OCI-LY7 (cell line): ENCODE measurements at places on chromosomes 3 and 15.

GRCh38 chr15:42012241-42012640, 8.6 kb downstream of the PLA2G4E start:
- DNase-seq: no peak

DNA sequence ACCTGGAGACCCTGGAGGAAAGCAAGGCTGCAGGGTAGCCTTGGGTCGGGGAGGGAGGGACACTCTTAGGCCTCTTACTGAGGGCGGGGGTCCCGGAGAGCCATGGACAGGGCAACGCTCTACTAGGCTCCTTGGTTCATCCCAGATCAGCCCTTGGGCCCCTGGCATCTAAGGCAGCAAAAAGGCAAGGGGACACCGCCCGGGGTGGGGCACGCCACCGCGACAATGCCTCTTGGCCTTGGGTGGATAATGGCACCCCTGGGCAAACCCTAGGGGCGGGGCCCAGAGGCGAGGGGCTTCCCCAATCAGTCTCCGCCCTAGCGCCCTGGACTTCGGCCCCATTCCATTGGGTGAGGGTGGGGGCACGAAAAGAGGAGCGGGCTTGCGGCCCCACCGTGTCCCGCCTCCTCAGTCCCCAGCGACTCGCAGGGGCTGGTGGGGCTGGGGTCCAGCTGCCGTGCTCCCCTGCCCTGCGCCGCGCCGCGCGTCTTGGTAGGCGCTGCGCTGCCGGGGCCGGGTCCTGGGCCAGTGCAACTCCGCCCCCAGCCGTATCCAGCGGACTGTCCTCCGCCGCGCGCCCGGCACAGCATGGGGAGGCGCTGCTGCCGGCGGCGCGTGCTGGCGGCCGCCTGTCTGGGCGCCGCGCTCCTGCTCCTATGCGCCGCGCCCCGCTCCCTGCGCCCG, at the start of gene CHST13:
Gene CHST13, plus strand, starts transcription at position 411 of the 684 bp plus-strand sequence. Its CDS starts 178 bp downstream, at position 589.
- DNase-seq: no peak

DNA sequence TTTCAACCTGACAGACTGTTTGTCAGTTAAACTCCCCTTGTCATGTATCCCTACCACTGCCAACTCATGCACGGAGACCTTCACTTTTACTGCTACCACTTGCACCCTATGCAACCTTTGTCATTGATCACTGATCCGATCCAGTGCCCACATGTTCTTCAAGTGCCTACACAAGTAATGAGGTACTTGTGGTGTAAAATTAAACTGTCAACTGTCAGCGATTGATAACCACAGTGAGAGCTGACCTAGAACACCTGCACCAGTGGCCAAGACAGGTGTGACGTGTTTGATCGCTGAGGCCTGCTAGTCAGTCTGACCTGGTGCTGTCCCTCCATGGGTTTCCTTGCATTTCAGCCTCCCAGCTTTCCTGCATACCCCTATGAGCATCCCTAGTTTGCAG, 55.6 kb downstream of the MECOM start:
- DNase-seq: no peak

DNA sequence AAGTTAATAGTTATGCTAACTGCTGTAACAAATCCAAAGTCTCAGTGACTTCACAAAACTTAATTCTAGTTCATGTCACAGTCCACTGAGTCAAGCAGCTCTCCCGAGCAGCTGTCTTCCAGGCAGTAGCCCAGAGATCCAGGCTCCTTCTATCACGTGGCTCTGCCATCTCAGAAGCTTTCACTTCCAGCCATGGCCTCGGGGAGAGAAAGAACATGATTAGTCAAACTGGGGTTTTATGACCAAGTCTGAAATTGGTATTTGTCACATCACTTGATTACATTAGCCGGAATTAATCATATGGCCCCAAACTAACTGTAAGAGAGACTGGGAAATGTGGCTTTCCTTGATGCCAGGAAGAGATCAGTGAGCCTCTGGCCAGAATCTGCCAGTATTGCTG, 70.2 kb upstream of the DGKG start:
- DNase-seq: no peak

- DNase-seq: no peak
Observed at GRCh38 chr3:72055436-72055835, 270.5 kb upstream of the PROK2 start.

DNA sequence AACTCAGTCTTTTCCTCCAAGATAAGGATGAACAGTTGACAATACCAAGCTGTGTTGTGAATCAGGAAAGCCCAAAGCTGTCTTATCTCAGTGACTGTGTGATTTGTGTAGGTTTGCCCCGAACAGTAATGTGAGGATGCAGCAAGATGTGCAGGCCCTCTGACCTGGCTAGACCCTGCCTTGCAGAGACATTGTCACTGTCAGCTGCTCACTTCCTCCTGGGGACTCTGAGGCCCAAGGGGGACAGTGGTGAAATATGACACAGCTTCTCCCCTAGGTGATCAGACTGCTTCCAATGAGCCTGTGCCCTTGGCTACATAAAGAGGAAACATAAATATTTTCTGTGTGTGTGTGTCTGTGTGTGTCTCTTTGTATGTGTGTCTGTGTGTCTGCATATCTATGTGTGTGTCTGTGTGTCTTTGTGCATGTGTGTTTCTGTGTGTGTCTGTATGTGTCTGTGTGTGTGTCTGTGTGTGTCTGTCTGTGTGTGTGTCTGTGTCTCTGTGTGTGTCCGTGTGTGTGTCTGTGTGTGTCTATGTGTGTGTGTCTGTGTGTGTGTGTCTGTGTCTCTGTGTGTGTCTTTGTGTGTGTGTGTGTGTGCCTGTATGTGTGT, 21.7 kb downstream of the LRRK1 start:
- peak; percentile 68 for DNase-seq
